ENCODE measurements at places on chromosomes 6 and 20. TPM values are rescaled to one million over a fixed set of nuclear protein-coding genes. Genes with fewer than 3 reads are reported as not detected.

Gene PROKR2
- 3.2 TPM for total RNA-seq

- no peak for DNase-seq
These were observed 13.6 kb upstream of the TNFRSF21 start for GRCh38 chr6:47323321-47323720.

DNA sequence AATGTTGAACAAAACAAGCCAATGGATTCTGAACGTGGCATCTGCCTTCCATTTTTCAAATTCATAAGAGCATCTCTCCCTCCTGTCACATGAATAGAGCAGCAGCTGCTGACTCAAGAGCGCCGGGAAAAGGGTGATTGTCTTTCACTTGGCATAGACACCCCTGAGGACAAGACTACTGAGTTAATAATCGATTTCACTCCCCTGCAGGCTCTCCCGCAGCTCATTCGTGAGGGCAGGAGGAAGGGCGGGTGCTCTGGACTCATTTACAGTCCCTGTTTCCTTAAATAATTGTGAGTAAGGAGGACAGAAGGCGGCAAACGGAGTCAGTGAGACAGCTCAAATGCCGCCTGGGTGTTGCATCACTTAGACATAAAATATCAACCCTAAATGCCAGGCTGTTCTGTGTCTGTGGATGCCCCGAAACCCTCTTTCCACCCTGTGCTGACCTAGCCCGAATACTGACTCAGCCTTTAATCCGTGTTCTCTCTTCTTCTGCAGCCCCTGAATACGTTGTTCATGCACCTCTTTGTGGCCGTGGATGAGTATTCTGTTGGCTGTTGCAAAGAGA, 21.6 kb downstream of the CFAP61 start:
- DNase-seq, result no peak

Gene TMEM244
- not detected for total RNA-seq

DNA sequence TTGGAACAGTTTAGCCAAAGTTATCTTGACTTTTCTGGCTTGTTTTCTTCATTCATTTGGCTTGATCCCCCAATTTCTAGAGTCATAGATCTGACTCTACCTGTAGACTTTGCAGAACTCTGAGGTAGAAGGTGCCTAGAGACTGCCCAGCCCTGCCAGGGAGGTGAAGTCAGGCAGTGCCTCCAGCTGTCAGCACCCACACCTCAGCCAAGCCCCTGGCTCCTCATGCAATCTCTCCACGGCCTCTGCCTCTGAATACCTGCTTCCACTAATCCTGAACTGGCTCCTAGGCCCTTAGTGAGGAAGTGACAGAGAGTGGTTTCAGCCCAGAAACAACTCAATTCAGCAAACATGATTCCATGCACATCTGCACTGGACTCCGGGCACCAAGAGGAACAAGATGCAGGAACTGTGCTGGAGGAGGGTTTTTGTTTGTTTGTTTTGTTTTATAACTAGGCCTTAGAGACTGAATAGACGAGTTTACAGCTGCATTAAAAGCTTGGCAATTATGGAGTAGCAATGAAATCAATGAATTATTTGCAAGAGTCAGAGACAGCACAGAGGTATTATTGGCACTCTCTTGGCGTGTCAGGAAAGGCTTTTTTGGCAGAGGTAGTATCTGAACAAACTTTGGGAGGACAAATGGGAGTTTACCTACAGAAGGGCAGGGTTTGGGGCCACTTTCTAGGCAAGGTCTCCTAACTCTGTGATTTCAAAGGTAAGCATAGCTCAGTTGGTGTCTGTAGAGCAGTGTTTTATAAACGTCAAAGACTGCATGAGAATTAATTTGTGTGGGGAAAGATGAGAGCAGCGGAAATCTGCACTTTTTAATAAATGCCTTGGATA, 25.2 kb downstream of the TGM3 start:
- peak; percentile 58 for DNase-seq

GRCh38 chr20:14334306-14334930, 3.0 kb downstream of the FLRT3 start:
- peak; percentile 92 for DNase-seq

GRCh38 chr6:37862430-37862829, 42.9 kb downstream of the ZFAND3 start:
- DNase-seq, result no peak
